ENCODE measurements at places on chromosomes 6 and 20.

DNA sequence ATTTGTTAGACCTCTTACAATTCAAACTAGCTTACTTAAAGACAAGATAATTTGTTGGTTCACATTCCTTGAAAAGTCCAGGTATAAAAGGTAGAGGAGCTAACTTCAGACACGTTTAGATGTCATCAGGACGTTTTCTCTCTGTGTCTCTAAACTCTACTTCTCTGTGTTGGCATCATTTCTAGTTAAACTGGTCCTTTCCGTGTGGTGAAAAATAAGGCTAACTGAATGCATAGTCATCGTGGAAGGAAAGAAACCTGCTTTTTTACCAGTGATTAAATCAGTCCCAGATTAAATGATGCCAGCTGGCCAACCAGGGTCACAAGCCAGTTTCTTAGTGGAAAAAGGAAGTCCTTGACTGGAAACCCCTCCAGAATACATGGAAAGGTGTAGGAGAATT, 168.4 kb upstream of the AHI1 start:
- DNase-seq: no peak

- DNase-seq: no peak
These were observed 27.8 kb upstream of the SCRT2 start for GRCh38 chr20:703426-703825.

- DNase-seq: no peak
These were observed 216.4 kb upstream of the MCHR2 start for GRCh38 chr6:100210137-100211117.

- DNase-seq: no peak
These were observed 127.6 kb downstream of the MRPL14 start for GRCh38 chr6:43999628-44000027.

- no peak for DNase-seq
These were observed 39.3 kb downstream of the EIF2S2 start for GRCh38 chr20:34072778-34073177.

- DNase-seq: no peak
These were observed 61.1 kb upstream of the SLC22A16 start for GRCh38 chr6:110537208-110538123.

DNA sequence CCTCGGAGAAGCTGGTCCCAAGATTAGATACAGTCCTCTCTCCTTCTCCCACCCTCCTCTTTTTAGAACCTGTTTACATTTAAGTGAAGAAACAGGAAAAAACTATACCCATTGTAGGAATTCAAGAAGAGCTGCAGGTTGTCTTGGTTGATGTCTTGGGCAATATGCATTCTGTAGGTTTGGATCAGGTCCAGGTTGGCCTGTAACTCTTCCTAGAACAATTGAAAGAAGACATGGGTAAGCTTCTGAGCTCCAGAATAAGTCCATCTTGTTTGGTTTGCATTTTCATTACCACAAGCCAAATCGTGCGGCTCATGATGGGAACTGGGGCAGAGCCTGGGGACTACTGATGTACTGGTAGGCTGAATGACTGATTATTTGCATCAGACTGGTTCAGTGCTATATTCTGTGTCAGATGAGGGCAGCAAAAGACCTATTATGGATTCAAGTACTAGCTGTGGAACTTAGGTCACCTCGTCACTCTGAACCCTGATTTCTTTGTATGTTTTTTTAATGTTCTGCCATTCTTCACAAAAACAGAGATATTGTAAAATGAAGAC, 20.3 kb upstream of the SLA2 start:
- DNase-seq: no peak

DNA sequence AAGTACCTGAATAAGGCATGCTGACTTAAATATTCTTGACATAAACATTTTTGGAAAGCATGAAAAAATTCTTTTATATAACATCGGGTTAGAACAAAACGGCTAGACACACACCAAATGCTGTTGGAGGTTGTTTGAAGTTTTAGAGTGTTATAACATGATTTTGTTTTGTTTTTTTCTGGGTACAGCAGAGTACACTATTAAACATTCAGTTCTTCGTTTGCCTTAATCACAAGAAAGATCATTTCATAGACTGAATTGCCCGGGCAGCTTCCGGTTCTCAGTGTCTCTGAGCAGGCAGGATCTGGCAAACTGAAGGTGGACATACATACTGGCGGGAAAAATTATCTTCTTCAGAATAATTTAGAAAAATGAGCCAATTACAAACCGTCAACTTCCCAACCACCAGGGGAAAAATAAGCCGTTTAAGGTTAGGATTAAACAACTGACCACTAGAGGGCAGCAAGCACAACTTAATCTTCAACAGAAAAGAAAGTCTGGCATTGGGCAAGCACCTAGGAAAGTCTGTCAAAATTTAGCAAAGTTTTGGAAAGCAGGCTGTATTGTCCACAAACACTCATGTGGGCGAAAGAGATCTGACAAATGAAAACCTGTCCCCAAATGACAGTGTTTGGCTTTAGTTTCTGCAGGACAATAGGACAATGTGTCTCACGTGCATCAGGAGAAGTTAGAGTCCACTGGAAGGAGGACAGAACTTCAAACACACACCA, 15.0 kb downstream of the ZNF217 start:
- DNase-seq: no peak

DNA sequence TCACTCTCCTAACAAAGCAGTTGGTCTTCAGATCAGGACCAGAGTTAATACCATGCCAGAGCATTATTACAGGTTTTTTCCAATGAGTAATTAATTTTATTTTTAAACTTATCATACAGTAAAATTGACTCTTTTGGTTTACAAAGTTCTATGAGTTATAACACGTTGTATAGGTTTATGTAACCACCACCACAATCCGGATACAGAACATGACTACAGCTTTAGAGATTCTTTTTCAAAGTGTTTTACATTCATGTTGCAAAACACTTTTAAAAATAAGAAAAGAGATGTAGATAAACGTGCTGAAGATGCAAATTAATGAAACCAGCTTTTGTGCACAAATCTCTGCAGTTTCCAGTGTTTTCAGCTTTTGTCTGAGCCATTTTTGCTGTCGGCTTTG, 1.5 kb upstream of the TPBG start:
- no peak for DNase-seq

DNA sequence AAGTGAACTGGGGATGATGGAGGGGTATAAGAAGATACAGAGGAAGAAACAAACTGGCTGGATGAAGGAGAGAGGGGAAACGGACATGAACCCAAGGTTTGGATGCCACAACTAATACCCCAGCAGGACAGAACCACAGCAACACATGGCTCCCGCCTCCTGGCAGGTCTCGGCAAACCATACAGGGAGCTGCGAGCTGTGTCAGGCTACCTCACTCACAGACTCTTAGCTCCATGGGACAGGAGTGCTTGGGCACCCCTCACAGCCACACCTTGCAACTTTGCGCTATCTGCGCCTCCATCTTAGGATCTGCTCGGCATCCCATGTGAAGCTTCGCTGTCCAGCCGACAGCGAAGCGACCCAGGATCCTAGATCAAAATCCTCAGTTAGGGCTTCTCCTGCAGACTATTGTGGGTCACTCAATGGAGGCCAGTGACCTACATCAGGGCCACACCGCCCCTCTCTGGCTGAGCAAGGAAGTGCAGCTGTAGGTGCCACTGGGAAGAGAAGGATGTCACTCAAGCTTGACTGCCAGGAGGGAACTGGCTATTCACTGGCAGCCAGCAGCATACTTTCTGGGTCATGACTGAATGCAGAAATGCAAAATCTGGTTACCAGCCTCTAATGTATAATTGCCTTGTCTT, 174.4 kb upstream of the RIN2 start:
- peak; percentile 3 for DNase-seq

GRCh38 chr6:8825726-8826125, 390.4 kb upstream of the SLC35B3 start:
- no peak for DNase-seq

- no peak for DNase-seq
These were observed 81.7 kb upstream of the CD83 start for GRCh38 chr6:14035874-14036273.

DNA sequence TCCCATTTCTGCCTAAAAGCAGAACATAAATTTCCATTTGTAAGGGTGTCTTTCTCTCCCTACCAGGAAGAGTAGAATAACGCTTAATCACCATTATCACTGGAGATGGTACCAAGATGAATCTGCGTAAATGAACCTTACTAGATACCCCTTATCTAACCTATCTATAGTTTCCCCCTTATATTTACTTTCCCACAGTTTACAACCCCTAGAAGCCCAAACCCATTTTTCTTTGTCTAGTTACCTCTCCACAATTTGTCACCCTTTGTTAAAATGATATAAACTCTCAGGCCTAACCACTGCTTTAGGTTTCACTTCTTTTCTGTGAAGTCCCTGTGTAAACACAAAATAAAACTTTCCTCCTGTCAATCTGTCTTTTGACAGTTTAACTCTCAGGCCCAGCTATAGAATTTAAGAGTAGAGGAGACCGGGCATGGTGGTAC, 45.5 kb downstream of the PCNA start:
- DNase-seq: no peak

GRCh38 chr6:79630883-79631692, at the start of gene SH3BGRL2:
TSS of gene SH3BGRL2 (plus strand) at chr6:79631329. CDS start at chr6:79631462, 133 bp downstream.
- DNase-seq: no peak

- no peak for DNase-seq
These were observed 11.2 kb downstream of the CCDC167 start for GRCh38 chr6:37488476-37488875.

DNA sequence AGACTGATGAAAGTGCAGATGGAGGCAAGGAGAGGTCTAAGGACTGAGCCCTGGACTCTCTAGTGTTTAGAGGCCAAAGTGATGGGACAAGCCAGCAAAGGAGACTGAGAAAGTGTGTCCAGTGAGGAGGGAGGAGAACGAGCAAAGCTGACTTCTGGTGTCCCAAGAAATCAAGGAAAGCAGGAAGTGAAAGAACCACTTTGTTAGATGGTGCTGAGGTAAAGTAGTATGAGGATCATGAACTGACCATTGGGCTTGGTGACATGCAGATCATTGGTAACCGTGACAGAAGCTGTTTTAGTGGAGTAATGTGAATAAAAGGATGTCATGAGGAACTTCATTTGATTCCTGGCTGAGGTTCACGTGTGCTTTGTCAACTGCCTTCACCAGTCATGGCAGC, 108.4 kb downstream of the SLX4IP start:
- DNase-seq: no peak

DNA sequence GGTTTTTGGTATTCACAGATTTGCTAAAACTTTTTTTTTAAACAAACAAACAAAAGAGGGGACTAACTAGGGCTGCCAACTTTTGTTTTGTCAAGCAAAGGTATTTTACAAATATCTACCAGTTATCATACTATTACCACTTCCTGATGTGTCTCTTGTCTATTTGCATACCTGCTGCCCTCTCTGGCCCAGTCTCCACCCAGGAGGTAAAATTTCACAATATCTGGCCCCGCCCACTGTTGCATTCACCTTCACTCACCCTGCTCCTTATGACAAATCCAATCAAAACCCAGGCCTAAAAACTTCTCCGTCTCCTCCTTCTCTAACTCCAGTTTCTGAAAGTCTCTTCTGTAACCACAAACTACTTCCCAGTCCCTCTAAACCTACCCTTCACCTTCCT, 82.2 kb downstream of the TRERF1 start:
- no peak for DNase-seq

DNA sequence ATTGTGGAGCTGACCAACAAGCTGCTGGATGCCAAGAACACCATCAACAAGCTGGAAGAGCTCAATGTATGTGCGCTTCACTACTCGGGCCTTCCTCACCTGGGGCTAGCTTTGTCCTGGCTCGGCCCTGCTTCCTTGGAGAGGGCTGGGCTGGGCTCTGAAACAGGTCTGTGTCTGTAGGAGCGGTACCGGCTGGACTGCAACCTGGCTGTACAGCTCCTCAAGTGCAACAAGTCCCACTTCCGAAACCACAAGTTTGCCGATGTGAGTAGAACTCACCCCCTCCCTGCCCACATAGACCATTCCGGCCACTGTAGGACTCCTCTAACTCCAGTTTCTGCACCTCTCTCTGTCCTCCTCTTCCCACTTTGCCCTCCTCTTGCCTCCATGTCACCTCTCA, 6.7 kb downstream of the LRRC73 start:
- DNase-seq: no peak

- no peak for DNase-seq
These were observed 147.5 kb downstream of the MYO6 start for GRCh38 chr6:75896526-75896925.

DNA sequence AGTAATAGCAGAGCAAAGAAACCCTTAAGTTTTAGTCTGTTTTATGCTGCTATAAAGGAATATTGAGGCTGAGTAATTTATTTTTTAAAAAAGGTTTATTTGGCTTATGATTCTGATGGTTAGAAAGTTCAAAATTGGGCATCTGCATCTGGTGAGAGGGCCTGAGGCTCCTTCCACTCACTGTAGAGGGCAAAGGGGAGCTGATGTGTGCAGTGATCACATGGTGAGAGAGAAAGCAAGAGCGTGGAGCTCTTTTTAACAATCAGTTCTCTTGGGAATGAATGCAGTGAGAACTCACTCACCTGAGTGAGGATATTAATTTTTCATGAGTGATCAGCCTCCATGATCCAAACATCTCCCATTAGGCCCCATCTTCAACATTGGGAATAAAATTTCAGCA, 36.4 kb upstream of the SAMD3 start:
- DNase-seq: no peak

- DNase-seq: no peak
These were observed 91.5 kb downstream of the TOX2 start for GRCh38 chr20:44006126-44006525.

GRCh38 chr6:109013656-109014305, 80.9 kb downstream of the SESN1 start:
- no peak for DNase-seq

GRCh38 chr6:47669684-47670513, 28.5 kb upstream of the ADGRF4 start:
- no peak for DNase-seq

GRCh38 chr6:152273002-152273401, 364.2 kb downstream of the SYNE1 start:
- no peak for DNase-seq

GRCh38 chr6:167828325-167828956, 1.7 kb downstream of the AFDN start:
- no peak for DNase-seq

DNA sequence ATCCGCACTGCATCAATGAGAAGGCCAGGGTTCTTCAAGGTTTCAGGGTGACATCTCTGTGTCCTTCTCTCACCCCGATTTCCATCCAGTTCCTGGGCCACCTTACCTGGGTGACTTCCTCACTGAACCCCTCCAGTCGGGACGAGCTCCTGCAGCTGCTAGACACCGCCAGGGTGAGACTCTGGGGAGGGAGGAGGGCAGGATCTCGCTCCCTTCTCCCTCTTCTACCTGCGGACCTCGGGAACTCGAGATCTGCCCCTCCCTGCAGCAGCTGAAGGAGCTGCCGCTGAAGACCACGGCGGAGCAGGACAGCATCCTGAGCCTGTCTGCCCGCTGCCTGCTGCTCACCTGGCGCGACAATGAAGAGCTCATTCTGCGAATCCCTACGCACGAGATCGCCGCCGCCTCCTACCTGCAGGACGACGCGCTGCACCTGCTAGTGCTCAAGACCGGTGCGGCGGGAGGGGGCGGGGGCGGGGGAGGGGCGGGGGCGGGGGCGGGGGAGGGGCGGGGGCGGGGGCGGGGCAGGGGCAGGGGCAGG, 7.5 kb downstream of the CCM2L start:
- DNase-seq: no peak

DNA sequence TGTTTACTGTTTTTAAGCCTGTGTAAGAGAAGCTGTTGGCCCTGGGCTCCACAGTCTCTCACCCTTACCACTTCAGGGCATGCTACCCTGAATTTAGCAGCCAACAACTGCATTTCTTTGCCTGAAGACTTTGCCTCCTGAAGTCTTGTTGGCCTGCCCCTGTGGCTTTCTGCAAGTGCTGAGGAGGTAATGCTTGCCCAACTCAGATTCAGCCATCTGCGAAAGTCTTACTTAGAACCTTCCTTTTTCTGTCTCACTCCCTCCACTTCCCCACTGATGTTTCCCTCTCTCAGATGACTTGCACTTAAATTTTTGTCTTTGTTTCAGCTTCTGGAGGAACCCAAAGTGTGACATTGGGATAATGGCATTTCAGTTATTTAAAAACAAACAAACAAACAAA, 11.8 kb upstream of the IBTK start:
- DNase-seq: no peak
